ENCODE measurements at places on chromosomes 6 and 20.

GRCh38 chr6:37700620-37700973 lies 2.9 kb upstream of the MDGA1 start:
- no peak for DNase-seq

GRCh38 chr6:118103381-118104146 lies 196.5 kb downstream of the SLC35F1 start:
- no peak for DNase-seq

DNA sequence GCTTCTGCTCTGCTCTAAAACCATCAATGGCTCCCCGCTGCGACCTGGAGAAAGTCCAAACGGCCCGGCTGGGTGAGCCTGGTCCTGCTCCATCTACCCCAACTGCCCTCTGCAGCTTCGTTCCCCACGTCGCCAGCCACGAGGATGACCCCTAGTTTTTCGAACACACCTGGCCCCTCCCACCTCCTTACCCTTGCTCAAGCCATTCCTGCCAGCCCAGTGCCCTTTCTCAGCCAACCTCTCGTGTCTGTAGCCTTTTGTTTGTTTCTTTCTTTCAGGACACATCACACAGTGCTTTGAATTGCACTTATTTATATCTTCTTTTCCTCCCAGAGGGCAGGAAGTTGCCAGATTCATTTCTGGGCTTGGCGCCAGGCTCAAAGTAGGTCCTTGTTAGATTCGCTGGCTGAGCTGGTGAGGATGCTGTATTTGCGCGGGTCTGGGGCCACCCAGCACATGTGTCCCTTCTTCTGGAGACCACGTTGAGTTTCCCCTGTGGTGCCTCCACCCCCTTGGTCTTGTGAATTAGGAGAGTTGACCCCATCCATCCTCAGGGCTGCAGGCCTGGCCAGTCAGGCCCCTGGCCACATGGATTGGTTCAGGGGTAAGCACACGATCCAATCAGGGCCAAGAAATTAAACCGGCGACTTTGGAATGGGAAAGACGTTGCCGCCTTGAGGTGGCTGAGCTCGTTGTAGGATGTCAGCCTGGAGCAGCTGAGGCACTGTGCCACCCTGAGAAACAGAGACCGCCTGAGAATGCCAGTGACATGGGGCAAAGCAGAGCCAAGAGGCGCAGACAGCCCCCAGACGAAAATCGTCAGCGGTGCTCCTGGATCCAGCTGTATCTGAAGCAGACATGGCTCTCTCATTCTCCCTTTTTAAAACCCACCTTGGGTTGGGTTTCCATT lies 156.0 kb downstream of the CEBPB start:
- DNase-seq = peak; percentile 80

- no peak for DNase-seq
Observed at GRCh38 chr6:162467679-162468078, 259.9 kb downstream of the PRKN start.

All from HS-5 (cell line).